Endothelial cell of umbilical vein (primary cell): ENCODE measurements at places on chromosomes 4 and X. TPM values are rescaled to one million over a fixed set of nuclear protein-coding genes. Genes with fewer than 3 reads are reported as not detected.
A peak's percentile ranks its signal among the peaks of the same experiment; 100 is the strongest.

NFXL1 gene
- 4.0 and 5.1 TPM in 2 replicates for polyA plus RNA-seq

CNGA1 gene
- polyA plus RNA-seq = not detected in 2 replicates

SLC9B1 gene
- polyA plus RNA-seq = 0.19 TPM in 2 replicates

DNA sequence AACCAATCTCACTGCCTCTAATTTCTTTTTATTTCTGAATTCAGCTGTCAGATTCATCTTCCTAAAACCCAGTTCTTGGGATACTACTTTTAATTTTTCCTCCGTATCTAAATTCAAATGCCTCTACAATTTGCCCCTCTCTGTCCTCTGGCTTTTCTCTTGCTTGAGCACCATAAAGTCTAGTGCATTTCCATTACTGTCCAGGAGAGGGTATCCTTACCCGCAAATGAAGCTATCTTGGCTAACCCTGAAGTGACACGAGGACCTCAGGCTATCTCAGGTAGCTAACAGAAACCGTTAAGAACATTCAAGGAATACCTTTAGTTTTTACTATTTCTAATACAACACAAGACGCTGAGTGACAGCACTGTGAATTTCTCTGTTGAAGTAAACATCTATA, 49.4 kb upstream of the PRR32 start:
- H3K27me3 ChIP-seq = no peaks in the 10 kb centered on the region
- H3K4me1 ChIP-seq = no peaks in the 10 kb centered on the region
- peak; percentile 15 for DNase-seq

GRCh38 chr4:122666527-122667245, 45.8 kb upstream of the IL21 start:
- H3K27me3 ChIP-seq = no peaks in the 10 kb centered on the region
- peak overlapping the region; percentile 68 for H3K27ac ChIP-seq

- H3K27ac ChIP-seq = no peak overlapping the region
- no peak overlapping the region for H3K4me3 ChIP-seq
- no peak for DNase-seq
- no peaks in the 10 kb centered on the region for H3K27me3 ChIP-seq
- no peaks in the 10 kb centered on the region for H3K36me3 ChIP-seq
These were observed 74.3 kb downstream of the NUDT11 start for GRCh38 chrX:51421972-51422597.

DNA sequence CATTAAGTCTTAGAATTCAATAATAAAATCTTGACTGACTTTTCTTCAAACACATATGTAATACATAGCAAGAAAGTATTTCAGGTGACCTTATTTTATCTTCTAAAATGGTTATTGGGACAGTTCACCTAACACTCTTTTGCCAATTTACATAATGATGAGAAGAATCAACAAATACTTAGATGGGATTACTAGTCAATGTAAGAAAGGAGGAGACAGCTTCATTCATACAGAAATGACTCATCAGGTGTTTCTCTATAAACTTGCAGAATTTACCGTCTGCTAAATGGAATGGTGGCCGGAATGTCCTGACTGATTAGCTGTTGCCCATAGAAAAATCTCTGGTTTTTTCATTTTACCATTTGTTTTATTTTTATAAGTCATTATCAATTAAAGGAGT, 115.0 kb upstream of the ETNPPL start:
- peaks cover 46% of the 10 kb centered on the region for H3K4me1 ChIP-seq
- no peak for DNase-seq
- H3K36me3 ChIP-seq = no peaks in the 10 kb centered on the region
- peaks cover 14% of the 10 kb centered on the region for H3K27me3 ChIP-seq
- H3K4me3 ChIP-seq = no peak overlapping the region

DNA sequence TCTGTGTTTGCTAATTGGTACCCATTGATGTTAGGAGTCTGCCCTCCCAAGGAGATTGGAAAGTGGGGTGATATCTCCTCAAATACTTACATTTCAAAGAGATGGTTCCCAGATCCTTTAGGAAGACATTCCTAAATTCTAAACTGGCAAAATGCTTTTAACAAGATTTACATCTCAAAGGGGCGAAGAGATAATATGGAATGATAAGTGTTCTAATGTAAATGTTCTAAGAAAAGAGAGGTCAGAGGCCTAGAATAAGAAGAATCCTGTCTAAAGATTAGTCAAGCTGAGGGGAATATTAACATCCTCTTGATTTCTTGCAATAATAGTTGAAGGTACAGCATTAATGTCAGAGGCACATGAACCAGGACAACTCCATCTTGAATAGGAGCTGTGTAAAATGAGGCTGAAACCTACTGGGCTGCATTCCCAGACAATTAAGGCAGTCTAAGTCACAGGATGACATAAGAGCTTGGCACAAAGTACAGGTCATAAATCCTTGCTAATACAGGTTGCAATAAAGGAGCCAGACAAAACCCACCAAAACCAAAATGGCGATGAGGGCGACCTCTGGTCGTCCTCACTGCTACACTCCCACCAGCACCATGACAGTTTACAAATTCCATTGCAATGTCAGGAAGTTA, 2248.1 kb downstream of the ARAP2 start:
- no peak overlapping the region for H3K27ac ChIP-seq
- no peaks in the 10 kb centered on the region for H3K36me3 ChIP-seq
- H3K4me1 ChIP-seq = no peaks in the 10 kb centered on the region
- H3K27me3 ChIP-seq = no peaks in the 10 kb centered on the region
- DNase-seq = no peak

DNA sequence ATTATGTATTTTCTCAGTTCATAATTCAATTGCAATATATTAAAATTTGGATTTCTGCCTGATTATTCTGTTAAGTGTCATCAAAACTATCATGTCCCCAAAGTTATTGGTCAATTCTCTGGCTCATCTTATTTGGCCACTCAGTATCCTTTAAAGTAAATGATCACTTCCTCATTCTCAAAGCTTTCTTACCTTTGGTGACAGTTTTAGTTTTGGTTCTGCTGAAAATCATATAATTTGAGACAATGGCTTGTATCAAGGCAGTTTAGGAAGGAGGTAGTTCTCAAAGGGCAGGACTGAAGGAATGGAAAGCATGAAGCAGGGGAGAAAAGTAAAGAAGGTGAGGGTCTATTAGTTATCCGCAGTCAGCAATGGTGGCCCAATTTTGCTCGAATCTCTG, 1832.1 kb downstream of the ARAP2 start:
- no peak for DNase-seq
- no peaks in the 10 kb centered on the region for H3K4me1 ChIP-seq
- H3K36me3 ChIP-seq = no peaks in the 10 kb centered on the region
- no peaks in the 10 kb centered on the region for H3K27me3 ChIP-seq
- no peak overlapping the region for H3K4me3 ChIP-seq
- H3K27ac ChIP-seq = no peak overlapping the region
